ENCODE measurements at places on chromosomes 11 and 22. TPM values are rescaled to one million over a fixed set of nuclear protein-coding genes. Genes with fewer than 3 reads are reported as not detected.
A peak's percentile ranks its signal among the peaks of the same experiment; 100 is the strongest.

GRCh38 chr11:20367313-20367948 is 3.9 kb downstream of the HTATIP2 start:
- no peak for DNase-seq

GRCh38 chr11:72842653-72843330 is 28.6 kb downstream of the ATG16L2 start:
- no peak for DNase-seq

DNA sequence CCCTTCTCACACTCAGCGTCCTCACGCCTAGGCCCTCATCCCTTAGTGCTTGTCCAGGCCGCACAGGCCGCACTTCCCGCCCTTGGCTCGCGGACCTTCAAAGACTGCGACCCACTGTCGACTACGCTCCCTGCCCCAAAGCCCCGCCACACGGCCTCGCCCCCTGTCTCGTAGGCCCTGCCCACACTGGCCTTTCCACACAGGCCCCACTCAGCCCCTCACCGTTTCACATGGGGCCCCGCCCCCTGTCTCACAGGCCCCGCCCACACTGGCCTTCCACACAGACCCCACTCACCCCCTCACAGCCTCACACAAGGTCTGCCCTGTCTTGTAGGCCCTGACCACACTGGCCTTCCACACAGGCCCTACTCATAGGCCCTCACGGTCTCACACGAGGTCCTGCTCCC is 11.0 kb downstream of the NRXN2 start:
- DNase-seq = no peak

GRCh38 chr22:41762980-41763779 is 37.3 kb upstream of the CCDC134 start:
- no peak for DNase-seq

DNA sequence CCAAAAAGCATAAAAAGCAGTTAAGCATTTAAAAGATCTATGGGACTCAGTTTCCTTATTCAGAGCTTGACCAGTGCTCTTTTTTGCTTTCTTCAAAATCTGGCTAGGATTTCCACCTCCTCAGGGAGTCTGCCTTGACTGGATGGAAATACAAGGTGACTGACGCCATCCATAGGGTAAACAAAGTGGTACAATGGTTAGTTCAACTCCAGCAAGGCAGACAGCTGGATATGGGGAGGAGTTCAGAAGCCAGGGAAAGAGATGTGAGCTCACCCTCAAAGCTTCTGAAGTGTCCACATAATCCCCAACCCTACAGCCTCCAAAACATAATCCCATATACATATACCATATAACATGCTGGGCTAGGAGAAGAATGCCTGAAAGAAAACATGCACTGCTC is 52.0 kb downstream of the KIRREL3 start:
- DNase-seq = no peak

GRCh38 chr11:27352781-27353180 is 10.2 kb downstream of the CCDC34 start:
- DNase-seq = no peak

DNA sequence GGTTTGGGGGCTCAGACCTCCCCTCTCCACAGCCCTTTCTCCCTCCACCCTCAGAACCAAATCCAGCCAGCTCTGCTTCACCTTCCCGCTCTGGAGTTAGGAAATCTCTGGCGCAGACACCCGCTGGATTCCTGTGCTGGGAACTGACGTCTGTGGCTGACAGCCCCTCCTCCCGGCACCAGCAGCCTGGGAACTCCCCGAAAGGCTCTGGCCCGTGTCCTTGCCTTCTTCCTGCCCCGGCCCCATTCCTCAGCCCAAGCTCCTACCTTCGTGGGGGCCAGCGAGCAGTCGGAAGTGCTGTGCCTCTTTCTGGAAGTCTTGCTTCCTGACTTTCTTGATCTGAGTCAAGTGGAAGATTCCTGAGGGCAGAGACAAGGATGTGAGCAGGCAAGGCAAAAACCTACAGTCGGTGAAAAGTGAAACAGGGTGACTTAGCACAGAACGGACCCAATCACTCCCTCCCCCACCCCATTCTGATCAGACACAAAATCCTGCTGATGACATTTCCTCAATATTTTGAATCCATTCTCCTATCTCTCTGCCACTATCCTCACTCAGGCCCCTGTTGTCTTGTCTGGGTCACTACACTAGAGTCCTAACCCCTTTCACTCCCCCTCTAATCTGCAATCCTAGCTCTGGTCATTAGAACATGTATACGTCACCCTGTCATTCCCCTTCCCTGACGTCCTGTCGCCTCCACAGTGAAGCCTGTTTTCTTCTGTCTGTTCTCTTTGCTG is 34.1 kb downstream of the CHRDL2 start:
- DNase-seq = peak; percentile 90

DNA sequence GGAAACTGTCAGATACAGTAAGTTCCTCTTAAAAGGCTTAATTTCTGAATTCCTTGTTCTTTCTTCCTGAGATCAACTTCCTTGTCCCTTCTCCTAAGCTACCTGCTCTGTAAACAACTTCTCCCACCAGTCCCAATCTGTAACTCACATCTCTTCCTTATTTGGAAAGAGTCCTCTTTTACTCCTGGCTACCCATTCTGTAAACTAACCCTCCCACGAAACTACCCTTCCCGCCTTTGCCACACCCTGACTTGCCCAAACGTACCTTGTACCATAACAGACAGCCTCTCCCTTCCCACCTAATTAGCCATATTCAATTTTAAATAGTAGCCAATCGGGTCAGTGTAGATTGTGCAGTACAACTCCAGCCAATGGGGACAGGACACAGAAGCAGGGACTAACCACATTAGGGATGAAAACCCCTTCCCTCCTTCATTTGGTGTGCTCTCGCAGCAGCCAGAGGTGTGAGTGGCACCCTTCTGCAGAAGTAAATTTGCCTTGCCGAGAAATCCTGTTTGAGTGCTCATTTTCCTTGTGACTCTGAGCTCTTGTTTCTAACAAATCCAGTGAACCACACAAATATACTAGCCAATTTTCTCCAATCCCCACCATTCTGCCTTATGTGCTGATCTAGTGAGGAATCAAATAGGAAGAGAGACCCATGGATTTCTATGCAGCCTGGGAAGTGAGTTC is 49.5 kb downstream of the ZNF280B start:
- DNase-seq = no peak

DNA sequence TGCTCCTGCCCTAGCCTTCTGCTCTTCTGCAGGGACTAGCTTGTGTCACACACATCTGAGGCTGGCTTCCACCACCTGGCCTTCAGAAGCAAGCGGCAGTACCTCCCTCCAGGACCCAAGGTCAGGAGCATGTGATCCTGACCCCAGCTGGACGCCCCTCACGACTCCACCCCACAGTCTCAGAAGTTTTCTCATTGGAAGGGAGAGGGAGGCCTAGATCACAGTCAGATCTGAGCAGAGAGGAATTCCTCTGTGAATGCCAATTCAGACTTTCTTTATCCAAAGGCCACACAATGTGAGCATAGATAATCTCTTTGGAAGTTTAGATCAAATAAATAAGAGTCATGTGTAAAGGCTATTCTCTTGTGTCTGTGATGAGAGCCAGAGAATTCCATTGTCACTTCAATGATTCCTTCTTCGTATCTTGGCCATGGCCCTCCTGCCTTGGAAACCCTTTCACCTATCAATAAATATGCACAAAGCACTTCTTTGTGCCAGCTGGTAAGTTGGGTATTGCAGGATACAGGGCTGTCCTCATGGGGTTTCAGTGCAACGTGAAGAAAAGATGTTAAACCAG is 142.9 kb downstream of the SNX19 start:
- DNase-seq = no peak

DNA sequence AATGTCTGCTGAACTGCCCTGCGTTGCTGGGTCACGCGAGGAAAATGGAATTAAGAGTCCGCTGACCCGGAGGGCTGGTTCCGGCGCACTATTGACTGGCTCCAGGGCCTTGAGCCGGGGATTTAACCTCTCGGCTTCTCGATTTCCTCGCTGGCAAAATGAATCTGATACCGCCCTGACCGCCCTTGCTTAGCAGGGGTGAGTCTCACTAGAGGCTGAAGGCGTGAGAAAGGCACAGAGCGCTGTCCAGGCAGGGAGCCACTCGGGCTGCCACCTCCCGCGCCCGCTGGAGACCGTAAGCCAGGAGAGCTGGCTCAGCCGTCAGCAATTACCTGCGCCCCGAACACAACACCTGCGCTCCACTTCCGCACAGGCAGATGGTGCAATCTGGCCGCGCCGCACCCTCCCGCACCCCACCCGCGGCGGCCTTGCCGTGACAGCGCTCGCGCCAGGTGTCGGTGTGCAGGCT is 65.6 kb downstream of the BUD13 start:
- DNase-seq = no peak

- peak; percentile 44 for DNase-seq
These were observed 2.3 kb downstream of the RASL10A start for GRCh38 chr22:29313126-29313575.

- no peak for DNase-seq
These were observed 8.3 kb downstream of the KIRREL3 start for GRCh38 chr11:126992065-126992803.

GRCh38 chr11:17527628-17527995 is 16.6 kb downstream of the USH1C start:
- DNase-seq = no peak

GRCh38 chr11:35163209-35163608 is 24.2 kb downstream of the CD44 start:
- DNase-seq = no peak

GRCh38 chr11:64456509-64457320 is 97.8 kb downstream of the RPS6KA4 start:
- peak; percentile 11 for DNase-seq

DNA sequence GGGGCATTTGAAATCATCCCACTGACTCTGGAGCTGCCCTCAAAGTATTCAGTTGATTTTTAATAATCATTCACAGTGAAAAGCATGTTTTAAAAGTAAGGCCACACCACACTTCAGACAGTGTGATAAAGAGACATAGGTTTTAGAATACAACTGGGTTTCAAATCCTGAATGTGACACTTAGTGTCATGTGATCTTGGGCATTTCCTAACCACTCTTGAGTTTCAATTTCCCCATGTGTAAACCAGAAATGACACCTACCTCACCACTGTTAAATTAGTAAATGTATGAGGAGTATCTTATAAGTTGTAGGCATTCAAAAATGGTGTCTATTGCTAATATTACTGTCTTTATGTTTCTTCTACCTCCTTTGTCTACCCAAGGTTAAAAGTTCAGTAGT is 5.4 kb downstream of the TMEM123 start:
- no peak for DNase-seq

DNA sequence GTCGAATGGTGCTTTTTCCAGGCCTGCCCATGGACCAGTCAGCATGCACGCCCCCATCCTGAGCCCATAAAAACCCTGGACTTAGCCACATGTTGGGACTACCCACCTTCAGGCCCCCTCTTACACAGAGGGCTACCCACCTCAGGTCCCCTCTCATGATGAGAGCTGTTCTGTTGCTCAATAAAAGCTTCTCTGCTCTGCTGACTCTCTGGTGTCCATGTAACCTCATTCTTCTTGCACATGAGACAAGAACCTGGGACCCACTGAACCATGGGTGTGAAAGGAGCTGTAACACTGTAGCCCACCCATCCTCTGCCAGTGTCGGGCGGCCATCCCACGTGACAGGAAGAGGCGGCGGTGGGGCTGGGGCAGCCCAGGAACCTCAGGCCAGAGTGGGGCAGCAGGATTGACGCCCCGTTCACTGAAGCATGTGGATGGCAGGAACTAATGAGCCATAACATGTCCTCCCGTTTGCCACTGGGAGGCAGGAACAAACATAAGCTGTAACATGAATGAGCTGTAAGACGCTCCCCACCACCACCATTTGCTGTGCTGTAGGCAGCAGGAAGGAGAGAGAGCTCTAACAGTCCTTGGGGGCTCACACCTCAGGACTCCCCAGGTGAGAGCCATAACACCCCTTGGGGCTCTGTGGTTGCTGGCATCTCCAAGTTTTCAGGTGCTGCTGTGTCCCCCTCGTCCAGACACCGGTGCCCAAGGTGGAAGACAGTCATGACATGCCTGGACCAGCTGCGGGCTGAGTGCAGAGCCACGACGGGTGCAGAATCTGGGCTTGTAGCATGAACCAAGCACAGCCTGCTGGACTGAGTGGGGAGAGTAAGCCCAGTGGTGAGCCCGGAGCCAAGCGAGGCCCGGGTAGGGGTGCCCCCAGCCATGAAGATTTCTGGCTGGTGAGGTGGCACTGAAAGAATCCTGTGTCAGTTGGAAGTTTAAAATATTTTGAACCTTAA is 69.4 kb downstream of the MCHR1 start:
- no peak for DNase-seq

GRCh38 chr11:105767931-105768330 is 158.1 kb downstream of the GRIA4 start:
- DNase-seq = no peak

DNA sequence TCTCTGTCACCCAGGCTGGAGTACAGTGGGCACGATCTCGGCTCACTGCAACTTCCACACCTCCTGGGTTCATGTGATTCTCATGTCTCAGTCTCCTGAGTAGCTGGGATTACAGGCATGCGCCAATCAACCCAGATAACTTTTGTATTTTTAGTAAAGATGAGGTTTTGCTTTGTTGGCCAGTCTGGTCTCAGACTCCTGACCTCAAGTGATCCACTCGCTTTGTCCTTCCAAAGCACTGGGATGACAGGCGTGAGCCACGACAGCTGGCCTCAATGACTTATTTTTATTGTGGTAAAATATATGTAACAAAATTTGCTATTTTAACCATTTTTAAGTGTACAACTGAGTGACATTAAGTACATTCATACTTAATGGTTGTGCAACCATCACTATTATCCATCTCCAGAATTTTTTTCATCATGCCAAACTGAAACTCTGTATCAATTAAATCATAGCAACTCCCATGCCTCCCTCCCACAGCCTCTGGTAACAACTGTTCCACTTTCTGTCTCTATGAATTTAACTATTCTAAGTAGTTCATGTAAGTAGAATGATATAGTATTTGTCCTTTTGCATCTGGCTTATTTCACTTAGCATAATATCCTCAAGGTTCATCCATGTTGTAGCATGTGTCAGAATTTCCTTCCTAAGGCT is 50.7 kb upstream of the CWF19L2 start:
- DNase-seq = no peak

DNA sequence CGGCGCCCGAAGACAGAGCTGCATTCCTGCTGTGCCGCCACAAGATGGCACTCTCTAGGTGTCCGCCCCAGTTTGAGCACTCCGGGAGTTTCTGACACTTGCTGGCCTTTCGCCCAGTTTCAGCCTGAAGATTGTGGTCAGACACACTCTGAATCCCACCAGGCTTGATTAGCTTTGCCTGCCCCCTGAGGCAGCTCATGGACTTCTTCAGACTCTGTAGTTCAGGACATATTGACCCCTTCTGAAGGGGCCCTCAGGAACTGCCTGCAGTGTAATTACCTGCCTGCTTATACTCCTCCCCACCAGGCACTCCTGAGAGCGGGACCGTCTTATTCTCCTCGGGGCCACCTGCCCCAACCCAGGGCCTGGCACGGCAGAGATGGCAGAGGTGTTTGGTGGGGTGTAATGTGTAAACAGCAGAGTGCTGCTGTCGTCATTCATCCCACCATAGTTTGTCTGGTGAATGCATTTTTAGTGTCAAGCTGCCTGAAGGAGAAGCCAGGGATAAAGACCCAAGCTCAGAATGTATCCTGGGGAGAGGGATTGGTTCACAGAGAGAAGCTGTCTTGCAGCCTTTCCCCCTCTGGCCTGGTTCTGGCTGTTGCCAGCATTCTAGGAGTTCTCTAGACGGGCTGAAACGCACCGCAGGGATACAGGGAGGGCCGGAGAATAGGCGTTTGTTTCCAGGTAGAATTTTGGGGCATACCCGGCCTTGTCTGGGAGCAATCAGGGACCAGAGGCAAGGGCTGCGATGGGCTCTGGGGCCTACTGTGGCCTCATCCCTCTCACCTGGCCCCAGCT is 46.4 kb downstream of the EIF3F start:
- peak; percentile 81 for DNase-seq

LRRC32 gene
- total RNA-seq = 10.5 TPM

MPEG1 gene
- 5.7 TPM for total RNA-seq

C1QTNF4 gene
- total RNA-seq = 0.45 TPM

TIMM10B gene
- total RNA-seq = 14.2 TPM

FUT4 gene
- total RNA-seq = 1.2 TPM

MOV10L1 gene
- not detected for total RNA-seq

SLC6A5 gene
- not detected for total RNA-seq
